WTC11 (cell line): ENCODE measurements at places on chromosomes 4 and X.

GRCh38 chr4:122884499-122884898 lies 37.9 kb downstream of the NUDT6 start:
- DNase-seq, result no peak

DNA sequence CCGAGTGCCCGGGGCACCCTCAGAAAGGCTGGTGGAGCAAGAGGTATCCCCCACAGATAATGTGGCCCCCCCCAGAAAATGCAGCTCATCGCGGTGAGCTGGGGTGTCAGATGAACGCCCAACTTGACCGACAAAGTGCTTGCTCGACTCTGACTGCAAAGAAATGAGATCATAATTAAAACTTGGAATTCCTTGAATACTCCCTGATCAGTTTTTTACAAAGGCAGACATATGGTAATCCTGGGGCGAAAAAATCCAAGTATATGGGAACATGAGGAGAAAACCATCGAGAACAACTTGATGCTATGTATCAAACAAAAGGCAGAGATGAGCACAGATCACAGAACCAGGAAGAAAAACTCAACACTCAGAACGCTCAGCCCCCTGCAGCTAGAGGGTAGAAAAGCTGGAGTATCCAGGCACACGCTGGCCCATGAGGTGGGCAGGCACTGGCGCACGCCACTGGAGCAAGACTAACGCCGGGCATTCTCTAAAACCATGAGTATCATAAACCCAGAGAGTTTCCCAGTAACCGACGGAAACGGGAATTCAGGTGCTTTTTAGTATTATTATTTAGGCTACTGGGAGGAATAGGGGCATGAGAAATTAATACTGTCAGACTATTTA lies 127.3 kb downstream of the AFAP1 start:
- no peak for DNase-seq

GRCh38 chr4:173522160-173522950 lies 7.7 kb downstream of the HAND2 start:
- peak; percentile 67 for DNase-seq

- no peak for DNase-seq
Measured at GRCh38 chr4:113368056-113368455, 318.6 kb downstream of the ANK2 start.
